Stimulated activated CD4-positive, alpha-beta T cell treated with anti-CD3 and anti-CD28 coated beads, Interleukin-4, amount 100 ng/mL, for 48 hours (primary cell): ENCODE measurements at places on chromosomes 4 and X.

- no peak for DNase-seq
Observed at GRCh38 chr4:48109413-48110263, 24.4 kb downstream of the TXK start.

GRCh38 chr4:158906073-158906472 lies 137.2 kb downstream of the FNIP2 start:
- no peak for DNase-seq

- DNase-seq = no peak
Observed at GRCh38 chr4:152090543-152090942, 329.7 kb upstream of the GATB start.

DNA sequence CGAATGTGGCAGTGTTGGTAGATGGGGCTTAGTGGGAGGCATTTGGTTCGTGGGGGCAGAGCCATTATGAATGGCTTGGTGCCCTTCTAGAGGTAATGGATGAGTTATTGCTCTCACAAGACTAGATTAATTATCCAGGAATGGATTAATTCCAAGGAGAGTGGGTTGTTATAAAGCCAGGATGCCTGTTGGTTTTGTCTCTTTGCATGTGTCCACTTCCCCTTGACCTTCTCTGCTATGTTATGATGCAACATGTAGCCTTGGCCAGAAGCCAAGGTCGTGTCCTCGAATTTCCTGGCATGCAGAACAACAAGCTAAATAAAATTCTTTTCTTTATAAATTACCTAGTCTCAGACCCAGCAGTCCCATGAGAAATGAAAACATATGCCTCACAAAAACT lies 111.2 kb upstream of the PLS3 start:
- DNase-seq = no peak

DNA sequence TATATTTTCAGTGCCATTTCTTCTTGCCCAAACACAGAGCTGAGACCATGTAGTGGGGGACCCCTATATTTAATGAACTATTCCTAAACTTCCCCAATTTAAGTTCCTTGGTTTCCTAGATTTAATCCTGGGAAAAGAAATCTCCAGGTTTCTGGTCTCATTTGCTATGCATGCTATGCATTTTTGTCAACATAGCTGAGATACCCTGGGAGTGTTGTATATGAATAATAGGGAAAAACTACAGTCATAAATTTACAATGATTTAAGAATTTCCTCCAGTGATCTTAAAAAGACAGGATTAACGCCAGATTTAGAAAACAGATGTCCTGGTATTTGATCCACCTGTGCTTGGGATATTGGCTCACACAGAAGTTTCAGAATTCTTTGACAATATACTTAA lies 136.8 kb upstream of the RAPGEF2 start:
- no peak for DNase-seq

DNA sequence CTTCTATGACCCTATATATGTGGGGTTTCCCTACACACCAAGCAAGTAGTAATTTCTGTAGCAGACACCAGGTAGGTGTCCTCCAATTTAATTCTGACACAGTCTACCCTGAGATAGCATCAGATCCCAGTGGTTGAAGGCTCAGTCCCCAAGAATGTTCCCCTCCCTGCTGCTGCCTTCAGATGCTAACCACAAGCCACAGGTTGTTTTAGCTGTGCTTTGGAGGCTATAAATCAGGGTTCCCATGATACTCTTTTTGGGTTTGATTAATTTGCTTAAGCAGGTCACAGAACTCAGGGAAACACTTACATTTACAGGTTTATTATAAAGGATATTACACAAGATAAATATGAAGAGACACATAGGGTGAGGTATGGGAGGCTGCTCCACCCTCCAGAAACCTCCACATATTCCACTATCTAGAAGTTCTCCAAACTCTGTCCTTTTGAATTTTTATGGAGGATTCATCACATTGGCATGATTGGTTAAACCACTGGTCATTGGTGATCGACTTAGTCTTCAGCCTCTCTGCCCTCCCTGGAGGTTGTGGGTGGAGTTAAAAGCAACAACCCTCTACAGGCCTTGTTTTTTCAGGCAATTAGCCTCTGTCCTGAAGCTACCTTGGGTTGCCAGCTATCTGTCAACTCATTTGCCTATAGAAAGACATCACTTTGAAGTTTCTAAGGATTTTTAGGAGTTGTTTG lies 50.8 kb downstream of the GRIA2 start:
- no peak for DNase-seq

DNA sequence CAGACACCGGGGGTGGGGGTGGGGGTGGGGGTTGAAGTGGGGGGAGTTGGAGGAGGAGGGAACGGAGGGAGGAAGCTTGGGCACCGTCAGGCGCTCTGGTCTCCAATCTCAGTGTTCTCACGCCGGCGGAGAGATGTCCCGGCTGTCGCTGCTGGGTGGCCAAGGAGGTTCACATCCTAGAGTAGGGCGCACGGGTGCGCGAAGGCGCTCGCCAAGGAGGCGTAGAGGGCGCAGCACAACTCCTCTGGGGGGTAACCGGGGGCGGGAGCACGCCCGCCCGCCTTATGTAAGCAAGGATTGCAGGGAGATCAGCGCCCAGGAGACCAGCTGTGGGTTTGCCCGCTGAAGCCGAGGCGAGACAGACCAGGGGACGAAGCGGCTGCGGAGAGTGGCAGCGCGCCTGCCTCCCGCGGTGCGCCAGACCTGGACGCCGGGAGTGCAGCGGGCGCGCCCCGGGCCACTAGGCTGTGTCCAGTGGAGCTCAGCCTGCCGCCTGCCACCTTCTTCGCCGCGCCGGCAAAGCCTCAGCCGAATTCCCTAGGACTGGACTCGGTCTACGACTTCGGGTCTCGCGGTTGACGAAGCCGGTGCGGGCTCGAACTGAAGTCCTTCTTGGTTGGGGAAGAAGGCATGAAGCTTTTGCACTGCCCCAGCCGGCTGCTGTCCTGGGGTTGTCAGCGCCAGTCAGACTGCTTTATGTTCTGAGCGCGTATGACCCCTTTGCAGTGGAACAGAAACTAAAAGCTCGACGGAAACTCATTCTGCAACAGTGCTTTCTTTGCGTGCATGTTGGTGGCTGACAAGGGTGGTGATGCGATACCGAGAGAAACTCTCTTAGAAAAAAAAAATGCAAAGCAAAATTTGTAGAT lies 707 bp upstream of the UNC5C start:
- DNase-seq = no peak

- DNase-seq = no peak
Observed at GRCh38 chr4:183887351-183887750, 17.8 kb upstream of the STOX2 start.

- DNase-seq = no peak
Observed at GRCh38 chr4:86221002-86221401, 138.9 kb downstream of the MAPK10 start.

GRCh38 chr4:103026868-103027267 lies 7.4 kb upstream of the SLC9B1 start:
- DNase-seq = no peak

DNA sequence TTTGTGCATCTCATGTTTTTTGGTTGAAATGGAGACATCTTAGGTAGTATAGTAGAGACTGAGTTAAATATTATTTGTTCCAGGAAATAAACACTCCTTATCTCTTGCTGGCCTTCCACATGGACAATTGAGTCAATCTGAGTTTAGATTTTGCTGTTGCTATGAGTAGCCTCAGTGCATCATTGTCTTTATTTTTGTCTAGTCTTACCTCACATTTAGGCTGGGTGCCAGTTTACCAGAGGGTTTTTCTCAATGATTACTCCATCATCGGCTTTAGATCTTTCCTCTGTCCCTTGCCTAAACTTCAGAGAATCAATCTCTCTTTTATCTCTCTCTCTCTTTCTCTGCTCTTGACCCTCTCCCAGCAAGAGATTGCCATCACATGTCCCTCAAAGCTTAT lies 73.6 kb downstream of the GABRB1 start:
- no peak for DNase-seq

DNA sequence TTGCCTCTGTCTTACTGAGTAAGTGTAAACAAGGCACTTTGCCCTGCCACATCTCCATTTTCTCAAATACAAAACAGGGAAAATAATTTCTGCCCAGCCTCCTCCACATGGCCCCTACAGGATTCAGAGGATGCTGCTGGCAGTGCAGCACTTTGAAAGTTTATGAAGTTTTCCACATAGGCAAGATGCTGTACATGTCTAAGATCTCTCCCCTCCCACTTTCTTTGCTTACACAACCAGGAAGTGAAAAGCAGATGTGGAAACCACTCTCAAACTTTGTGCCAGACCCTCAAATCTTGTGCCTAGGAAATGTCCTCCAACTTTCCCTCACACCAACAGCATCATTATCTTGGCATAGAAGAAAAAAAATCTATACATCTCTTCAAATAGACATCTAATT lies 257.0 kb upstream of the LDB2 start:
- no peak for DNase-seq

- DNase-seq = no peak
Observed at GRCh38 chr4:5865896-5866599, 26.8 kb downstream of the CRMP1 start.

- no peak for DNase-seq
Observed at GRCh38 chr4:137621056-137621455, 88.8 kb upstream of the PCDH18 start.

- DNase-seq = no peak
Observed at GRCh38 chrX:20311505-20311904, 44.8 kb upstream of the RPS6KA3 start.

DNA sequence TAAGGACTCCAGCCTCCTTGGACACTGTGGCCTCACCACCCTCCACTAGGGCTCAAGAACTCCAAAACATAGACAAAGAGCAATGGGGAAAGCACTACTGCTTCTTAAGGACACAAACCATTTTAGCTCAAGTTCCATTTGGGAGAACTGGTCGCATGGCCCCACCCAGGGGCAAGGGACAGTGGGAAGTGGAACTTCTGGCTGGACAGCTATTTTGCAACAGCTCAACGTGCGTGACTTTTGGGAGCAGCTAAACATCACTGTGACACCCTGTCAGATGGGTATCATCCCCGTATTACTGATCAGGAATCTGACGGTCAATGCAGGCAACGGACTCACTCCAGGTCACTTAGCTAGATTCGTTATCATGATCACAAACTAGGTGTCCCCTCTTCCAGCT lies 9.0 kb upstream of the GLOD5 start:
- DNase-seq = no peak

DNA sequence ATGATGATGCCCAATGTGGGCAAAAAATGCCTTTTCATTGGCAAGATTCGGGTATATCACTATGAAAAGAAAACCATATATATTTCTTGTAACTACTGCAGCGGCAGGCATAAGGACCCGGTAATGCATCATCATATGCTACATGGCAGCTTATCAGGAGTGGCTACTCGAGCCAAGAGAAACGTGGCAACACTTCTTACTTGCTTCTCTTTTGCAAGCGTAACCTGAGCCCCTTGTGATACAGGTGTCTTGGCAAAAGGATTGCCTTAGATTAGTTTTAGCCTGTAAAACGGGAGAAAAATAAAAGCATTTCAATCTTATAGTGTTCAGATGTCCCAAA lies 280.3 kb downstream of the SPRY1 start:
- DNase-seq = no peak

GRCh38 chrX:14598330-14598729 lies 69.0 kb downstream of the GLRA2 start:
- no peak for DNase-seq

DNA sequence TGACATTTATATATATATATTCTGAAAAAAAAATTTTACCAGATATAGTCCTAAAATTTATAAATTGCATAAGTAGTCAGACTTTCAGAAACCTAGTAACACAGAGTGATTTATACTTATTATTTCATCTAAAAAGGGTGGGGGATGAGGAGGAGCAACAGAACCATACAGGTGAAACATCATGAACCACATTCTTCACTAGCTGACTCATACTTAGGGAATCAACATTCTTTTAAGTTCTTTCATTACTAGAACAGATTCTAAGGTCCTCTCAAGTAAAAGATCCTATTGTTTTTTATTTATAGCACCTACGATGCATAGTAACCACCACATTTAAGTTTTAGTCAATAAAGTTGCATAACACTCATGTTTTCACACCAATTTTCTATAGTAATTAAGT lies 166.1 kb downstream of the LRBA start:
- DNase-seq = no peak

DNA sequence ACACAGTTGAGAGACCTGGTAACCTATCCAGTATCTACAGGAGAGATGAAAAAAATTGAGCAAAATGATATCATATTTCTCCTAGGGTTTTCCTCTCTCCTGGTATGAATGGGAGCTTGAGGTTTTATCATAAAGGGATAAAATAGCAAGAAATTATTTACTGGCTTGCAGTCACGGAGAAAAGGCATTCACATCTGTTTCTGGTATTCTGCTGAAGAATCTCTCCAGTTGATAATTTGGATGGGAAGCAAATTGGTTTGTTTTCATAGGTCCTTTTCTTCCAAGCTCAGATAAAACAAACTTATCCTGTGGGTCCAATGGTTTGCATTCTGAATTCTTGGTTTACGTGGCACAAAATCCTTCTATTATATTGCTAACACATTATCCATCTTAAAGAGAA lies 83.1 kb upstream of the GYPA start:
- no peak for DNase-seq

DNA sequence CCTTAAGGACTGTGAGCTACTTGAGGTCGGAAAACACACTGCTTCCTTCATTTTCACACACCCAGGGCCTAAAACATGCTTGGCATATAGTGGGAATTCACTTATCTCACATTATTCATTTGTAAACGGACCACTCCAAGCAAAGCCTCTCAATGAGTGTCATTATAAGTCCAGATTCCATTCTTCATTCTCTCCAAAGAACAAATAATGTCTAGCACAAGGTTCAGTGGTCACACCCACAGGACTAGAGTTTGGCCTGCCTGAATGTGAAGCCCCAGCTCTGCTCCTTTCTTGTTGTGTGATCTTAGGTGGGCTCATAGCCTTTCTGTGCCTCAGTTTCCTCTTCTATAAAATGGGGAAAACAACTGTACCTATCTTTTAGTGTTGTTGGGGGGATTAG lies 119.6 kb upstream of the NDP start:
- no peak for DNase-seq

- no peak for DNase-seq
Observed at GRCh38 chr4:113979905-113980615, 613 bp upstream of the ARSJ start.

DNA sequence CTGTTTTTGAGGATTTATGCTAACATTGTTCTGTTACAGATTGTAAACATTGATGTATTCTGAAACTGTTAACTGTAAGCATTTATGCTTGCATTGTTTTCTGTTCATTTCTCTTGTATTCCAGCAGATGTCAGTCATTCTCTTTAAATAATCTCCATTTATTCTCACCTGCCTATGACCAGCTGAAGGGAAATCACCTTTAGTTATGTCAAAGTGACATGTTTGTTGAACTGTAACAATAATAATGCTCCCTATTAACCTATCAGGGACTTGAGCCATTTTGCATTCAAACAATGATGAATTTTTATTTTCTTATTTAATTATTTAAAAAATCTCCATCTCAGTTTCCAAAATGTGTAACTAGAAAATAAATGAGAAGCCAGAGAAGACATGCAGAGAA lies 58.0 kb downstream of the SPCS3 start:
- no peak for DNase-seq

DNA sequence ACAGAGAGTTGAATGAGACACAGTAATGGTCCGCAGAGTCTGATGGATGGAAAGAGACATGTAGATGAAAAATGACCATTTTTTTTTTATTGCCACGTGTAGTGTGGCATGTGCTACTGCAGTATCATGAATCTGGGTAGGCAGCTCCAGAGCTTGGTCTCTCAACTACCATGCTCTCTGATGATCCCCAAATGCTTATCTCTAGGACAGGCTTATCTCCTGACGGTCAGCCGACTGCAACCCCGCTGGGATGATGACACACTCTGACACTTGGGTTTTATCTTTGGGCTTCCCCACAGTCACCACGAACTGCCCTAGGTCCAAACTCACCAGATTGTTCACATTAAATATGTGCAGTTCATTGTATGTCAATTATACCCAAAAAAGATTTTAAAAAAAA lies 239.7 kb downstream of the QDPR start:
- DNase-seq = no peak
